ENCODE measurements at places on chromosomes 12 and 14.
A peak's percentile ranks its signal among the peaks of the same experiment; 100 is the strongest.

- DNase-seq = no peak
These were observed 31.1 kb downstream of the PITPNM2 start for GRCh38 chr12:123119808-123120207.

GRCh38 chr12:2583091-2583497 is 211.7 kb upstream of the FKBP4 start:
- DNase-seq = peak; percentile 28

DNA sequence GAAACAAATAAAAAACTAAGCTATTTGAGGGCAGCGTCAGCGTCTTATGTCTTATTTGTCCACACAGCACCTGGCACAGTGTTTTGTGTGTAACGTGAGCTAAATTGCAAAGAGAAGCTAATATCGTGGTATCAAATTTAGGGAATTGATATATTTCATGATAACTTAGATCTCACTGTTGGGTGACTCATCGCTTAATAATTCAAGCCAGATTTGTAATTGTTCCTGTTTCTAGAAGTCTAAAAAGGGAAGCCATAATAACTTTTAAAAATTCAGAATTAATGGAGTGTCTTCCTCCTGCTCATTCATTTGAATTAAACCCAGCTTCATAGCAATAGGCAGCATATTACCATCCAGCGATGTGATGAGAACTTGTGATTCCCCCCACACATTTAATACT is 214.7 kb downstream of the PDZRN4 start:
- no peak for DNase-seq

DNA sequence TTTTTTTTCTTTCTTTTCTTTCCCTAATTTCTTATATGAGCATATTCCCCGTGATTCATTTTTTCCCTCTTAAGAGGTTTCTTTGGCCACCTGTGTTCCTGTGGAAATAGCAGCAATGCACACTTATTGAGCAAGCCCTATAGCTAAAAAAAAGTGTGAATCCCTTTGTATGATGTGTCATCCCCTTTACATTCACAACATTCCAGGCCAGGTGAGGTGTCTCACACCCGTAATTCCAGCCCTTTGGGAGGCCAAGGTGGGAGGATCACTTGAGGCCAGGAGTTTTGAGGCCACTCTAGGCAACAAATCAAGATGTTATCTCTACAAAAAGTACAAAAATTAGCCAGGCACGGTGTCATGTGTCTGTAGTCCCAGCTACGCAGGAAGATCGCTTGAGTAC is 700.4 kb upstream of the TBX3 start:
- DNase-seq = no peak

GRCh38 chr12:71194657-71195056 is 36.9 kb upstream of the TSPAN8 start:
- no peak for DNase-seq

DNA sequence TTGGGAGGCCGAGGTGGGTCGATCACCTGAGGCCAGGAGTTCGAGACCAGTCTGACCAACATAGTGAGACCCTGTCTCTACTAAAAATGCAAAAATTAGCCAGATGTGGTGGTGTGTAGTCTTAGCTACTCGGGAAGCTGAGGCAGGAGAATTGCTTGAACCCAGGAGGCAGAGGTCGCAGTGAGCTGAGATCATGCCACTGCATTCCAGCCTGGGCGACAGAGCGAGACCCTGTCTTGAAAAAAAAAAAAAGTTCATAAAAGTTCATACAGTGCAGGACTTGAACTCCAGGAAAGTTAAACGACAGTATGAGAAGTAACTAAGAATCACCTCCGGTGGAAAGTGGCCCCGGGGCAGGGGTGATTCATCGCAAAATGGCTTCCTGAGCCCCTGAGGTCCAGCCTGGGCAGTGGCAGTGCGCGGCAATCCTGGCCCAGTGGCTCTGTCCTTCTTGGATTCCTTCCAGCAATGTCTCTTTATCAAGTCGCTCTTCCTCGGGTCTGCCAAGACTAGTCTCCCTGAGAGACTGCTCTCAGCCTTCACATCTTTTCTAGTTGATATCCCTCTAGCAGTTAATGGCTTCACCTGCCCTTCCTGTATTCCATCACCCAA is 16.7 kb upstream of the MAP1LC3B2 start:
- DNase-seq = no peak

DNA sequence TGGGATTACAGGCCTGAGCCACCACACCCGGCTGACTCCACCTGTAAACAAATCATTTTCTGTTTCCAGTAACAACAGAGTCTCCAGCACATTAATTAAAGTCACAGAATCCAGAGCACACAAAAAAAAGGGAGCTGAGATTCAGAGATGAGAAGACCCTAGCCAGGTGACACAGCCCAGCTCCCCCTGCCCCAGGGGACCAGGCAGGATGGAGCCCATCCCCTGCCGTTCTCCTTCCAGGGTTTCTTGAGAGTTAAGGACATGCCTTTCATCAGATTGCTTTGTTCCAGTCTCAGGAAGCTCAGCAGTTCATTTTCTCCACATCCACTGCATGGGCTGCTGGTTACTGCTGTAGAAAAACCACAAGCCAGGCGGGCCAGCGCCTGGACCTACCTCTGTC is 81.2 kb downstream of the RIMBP2 start:
- no peak for DNase-seq

- no peak for DNase-seq
These were observed 48.6 kb upstream of the CATSPERB start for GRCh38 chr14:91780452-91780851.

DNA sequence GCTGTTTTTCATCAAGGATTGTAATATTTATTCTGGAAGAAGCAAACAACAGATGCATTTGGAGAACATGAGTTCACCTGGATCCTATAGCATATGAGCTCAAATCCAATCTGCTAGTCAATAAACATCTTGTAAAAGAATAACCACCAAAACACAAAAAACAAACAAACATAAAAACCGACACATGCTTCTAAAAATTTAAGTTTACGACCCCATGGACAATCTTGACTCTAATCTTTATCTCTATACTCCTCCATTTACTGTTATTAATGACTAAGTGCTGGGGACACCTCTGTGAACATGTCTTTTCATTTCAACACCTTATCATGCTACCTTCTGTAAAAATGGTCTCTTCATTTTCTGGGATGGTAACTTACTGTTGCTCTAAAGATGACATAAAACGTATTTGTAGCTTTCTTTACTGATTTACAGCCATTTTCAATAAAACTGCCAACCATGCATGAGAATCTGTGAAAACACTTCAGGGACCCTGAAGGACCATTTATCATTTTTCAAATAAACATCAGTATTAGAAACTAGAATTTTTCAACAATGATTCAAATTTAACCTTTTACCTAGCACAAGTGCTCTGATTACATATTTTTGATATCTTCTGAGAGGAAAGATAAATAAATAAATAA is 123.8 kb upstream of the SOX5 start:
- no peak for DNase-seq

GRCh38 chr14:78519863-78520262 is 349.7 kb downstream of the NRXN3 start:
- DNase-seq = peak; percentile 8

DNA sequence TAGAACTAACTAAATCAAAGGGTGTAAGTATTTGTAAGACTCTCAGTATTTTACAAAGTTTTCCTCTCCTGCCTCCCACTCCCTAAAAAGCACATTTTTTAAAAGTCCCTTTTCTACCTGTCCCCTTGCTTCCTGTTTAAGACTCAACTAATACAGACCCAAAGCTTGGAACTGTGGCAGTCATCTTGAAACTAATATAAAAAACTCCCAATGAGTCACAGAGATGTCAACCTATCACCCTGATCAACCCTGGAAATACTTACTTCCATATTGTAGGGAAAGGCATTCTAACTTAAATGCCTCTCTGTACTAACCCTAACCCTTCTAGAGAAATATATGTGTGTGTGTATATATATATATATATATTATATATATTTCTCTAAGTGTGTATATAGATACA is 184.8 kb downstream of the SPTSSA start:
- DNase-seq = no peak

- peak; percentile 20 for DNase-seq
These were observed 226.6 kb upstream of the TMTC1 start for GRCh38 chr12:30010071-30011052.

DNA sequence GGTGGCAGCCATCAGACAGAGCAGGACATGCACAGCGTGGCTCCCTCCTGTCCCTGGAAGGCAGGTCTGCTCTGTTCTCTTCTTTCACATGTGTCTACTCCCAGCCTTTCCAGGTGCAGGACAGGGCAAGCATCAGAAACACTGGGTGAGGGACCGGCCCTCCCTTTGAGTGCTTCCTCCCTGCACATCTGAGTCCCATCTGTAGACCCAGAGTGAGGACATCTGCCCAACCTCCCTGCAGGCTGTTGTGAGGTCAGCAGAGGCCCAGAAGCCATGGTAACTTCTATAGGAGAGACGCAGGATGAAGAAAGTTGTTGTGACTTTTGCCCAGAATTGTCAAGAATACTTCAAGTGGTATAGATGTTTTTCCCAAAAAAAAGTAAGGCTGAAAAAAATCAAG is 282.7 kb downstream of the CACNA1C start:
- no peak for DNase-seq

- peak; percentile 13 for DNase-seq
These were observed 71.2 kb downstream of the IRF2BPL start for GRCh38 chr14:76957224-76957891.

GRCh38 chr14:53128303-53129028 is 24.7 kb downstream of the DDHD1 start:
- no peak for DNase-seq

GRCh38 chr12:31234955-31235867 is 90.7 kb downstream of the SINHCAF start:
- peak; percentile 24 for DNase-seq

DNA sequence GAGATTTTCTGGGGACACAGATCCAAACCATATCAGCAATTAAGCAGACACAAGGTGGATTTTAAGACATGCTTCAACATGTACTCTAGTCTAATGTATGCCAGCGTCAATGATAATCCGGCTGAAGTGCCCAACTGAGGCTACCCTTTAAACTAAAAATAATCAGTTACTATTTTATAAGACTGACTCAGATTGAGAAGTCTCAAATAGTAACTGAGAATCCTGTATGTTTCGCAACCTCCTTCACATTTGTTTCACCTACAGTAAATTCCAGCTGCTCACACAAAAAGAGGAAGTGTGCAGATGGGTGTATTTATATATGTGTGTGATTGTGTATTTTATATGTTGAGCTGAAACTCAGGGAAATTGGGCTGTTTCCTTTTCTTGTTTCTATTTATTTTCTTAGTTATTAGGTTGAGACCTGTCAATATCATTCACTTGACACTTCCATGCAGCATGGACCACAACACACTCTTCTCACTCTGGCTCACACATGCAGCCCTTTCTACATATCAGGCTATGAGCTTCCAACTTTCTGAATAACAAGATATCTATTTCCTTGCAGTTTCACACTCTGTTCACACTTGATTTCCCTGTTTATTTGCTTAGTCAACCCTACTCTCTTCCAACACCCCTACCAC is 1224.9 kb upstream of the TMEM132C start:
- no peak for DNase-seq

- DNase-seq = no peak
These were observed 47.6 kb upstream of the OVCH1 start for GRCh38 chr12:29545102-29545467.

- no peak for DNase-seq
These were observed 374.3 kb upstream of the CCDC196 start for GRCh38 chr14:66111891-66112290.

DNA sequence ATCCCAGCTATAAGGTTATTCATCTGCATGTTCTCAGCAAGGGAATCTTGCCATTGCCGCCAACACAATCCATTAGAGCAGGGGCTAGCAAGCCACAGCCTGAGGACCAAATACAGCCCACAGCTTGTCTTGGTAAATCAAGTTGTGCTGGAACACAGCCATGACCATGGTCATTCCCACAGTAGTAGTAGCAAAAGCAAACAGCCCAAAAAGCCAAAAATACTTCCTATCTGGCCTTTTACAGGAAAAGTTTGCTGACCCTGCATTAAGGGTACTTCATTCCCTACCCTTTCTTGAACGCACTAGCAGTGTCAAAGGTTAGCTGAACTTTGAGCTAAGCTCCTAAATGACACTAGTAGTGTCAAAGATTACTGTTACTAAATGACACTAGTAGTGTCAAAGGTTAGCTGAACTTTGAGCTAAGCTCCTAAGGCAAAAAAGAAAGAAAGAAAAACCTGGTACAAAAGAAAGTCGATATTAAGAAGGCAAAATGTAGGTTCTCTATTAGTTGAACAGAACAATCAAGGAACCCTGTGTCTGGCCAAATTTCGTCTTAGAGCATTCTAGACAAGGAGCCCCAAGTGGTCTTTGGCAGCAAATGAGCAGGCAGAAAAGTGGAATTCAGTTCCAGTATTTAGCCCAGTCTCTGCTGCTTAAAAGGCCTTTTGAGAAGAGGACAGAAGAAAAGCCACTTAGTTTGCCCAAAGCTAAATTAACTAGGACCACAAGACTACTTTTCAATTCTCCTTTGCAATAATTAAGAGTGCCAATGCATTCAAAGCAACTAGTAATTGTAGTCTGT is 67.7 kb downstream of the NT5DC3 start:
- no peak for DNase-seq

DNA sequence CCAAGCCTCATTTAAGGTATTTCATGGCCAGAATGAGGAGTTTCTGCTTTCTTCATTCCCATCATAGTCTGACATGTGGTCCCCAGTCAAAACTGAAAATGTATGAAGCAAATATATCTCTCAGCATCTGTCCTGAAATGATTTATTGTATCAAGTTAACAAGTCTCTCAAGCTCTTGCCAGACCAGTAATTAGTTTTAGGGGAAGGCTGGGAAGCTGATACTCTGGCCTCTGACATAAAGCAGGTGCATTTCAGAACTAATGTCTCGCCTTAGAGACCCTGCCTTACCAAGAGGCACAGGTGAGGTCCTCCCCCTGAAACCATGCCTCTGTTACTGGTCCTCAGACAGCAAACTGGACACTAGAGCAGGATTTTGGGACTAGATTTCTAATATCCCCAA is 266.5 kb downstream of the SLC15A4 start:
- DNase-seq = no peak

DNA sequence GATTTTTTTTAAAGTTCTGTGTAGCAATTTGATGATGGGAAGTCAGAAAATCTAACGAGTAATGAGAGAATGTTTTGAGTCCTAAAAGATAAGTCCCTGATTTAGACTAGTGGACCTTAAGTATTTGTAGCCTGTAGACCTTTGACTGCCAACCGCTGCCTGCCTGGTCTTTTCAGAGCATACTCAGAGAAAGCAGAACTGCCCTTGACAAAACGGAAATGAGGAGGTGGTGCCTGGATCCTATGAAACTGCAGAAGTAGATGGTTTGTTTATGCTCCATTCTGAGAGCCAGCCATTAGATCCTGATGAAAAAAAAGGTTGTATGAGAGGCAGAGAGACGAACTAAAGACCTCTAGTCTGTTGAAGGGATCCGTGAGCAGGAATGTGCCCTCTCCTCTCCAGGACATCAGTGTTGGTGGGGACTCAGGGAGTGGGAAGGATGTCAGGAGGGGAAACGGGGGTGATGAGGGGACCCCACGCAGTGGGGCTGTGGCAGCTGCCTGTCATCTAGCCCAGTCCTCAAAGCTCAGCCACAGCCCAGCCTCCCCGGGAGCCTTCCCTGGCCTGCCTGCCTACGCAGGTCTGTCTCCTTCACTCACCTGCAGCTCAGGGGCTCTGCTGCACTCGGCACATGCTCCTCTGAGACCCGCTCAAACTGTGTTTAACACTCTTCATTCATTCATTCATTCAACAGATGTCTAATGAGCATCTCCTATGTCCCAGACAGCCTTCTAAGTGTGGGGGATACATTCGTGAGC is 447.5 kb downstream of the AACS start:
- no peak for DNase-seq
